SK-N-SH (cell line): ENCODE measurements at places on chromosomes 2 and 18.

- no peak for DNase-seq
Observed at GRCh38 chr18:31738460-31739407, 21.9 kb downstream of the SLC25A52 start.

DNA sequence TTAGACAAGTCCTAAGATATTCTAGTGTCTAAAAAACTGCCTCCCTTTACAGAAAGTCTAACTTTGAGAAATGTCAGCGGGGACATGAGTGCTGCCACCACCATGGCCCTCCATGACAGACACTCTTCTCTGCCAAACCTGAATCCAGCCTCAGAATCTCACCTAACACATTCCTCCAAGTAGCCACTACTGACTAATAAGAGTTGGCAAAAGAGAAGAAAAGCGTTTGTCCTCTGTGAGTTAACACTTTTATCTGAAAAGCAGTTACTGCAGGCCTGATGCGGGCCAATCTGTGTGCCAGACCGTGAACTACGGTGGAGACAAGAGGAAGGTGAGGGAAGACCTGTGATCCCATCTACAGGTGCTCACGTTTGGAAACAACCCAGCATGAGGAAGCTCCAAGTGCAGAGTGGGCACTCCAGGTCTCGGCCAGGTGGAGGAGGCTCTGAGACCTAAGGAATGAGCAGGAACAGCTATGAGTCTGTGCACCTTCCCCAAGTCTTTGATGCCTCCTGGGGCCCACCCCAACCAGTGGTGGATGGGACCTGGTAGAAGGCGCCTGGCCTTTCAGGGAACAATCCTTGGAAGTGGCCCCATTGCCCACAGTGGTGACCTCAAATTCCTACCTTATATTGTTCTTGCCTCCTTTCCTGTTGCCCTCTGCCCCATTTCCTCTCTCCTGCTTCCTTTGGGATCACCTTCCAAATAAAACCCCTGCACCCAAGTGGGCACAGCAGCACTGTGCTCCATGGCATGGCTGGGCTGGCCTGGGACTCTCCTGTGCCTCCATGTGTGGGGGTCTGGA is 91.6 kb downstream of the BIN1 start:
- DNase-seq: no peak

GRCh38 chr2:30239986-30240752 is 8.8 kb downstream of the LBH start:
- no peak for DNase-seq

- DNase-seq: no peak
Observed at GRCh38 chr2:22536133-22536532, 848.8 kb upstream of the KLHL29 start.

GRCh38 chr18:12838178-12838634 is 45.8 kb downstream of the PTPN2 start:
- DNase-seq: peak; percentile 22

GRCh38 chr2:5995832-5996231 is 303.6 kb downstream of the SOX11 start:
- no peak for DNase-seq

DNA sequence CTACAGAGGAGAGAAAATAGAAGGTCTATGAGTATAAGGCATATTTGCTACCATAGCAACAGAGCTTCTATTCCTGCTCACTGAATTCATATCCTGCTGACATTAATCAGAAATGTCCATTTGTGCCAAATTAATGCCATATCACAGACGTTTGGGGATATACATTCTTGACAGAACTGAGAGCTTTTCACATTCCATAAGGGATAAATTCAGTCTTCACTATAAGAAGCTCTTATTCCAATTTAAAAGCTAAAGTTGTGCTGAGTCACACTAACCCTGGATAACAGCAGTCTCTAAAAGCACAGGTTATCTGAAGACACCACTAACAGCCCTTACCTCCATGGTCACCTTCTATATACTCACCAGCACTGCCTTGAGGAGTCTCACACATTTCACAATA is 178.1 kb downstream of the RAB3GAP1 start:
- no peak for DNase-seq

- DNase-seq: no peak
Observed at GRCh38 chr2:24871852-24872333, 48.1 kb downstream of the ADCY3 start.

DNA sequence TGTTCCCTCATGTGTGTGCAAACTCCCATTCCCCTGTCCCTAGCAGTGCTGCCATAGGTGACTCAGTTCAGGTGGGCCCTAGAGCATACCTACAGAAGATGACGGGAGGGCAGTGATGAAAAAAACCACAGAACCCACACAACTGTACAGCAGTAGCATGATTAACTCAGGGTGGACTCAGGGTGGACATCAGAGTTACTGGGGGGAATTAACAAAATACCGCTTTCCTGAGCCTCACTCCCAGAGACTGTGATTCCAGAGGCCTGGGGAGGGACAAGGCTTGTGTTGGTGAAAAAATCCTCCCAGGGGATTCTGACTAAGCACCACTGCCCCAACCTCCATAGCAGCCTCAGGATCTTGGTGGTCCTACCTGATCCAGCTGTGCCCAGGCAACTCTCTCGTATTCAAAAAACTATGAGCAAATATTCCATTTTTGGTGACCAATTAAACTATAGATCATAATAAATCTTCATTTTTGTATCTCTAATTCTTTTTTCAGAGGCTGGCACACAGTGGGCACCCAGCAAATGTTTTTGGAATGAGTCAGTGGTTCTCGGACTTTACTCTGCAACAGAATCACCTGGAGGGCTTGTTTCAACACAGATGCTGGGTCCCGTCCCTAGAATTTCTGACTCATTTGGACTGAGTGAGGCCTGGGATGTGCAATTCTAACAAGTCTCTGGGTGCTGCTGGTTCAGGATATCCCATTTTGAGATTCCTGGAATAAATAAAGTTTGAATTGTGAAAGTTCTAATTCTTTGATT is 84.1 kb upstream of the NABP1 start:
- DNase-seq: no peak

DNA sequence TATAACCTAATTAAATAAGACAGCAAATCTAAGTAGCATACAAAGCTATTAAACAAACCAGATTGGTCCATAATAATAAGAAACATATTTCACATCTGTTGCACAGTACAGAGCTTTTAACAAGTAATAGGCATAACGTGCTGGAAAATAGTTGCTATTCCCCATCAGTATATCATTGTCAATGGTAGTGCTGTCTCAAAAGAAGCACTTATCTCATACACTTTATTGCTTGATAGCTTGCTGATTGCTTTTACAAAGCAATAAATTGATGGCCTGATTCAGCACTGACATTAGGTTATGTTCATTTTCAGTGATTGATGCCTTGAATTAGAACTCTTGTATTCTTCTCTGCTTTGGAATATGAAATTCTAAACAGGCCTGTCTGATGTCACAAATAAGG is 641.7 kb downstream of the CBLN2 start:
- peak; percentile 39 for DNase-seq

GRCh38 chr2:18915227-18915626 is 325.9 kb upstream of the NT5C1B start:
- DNase-seq: no peak

DNA sequence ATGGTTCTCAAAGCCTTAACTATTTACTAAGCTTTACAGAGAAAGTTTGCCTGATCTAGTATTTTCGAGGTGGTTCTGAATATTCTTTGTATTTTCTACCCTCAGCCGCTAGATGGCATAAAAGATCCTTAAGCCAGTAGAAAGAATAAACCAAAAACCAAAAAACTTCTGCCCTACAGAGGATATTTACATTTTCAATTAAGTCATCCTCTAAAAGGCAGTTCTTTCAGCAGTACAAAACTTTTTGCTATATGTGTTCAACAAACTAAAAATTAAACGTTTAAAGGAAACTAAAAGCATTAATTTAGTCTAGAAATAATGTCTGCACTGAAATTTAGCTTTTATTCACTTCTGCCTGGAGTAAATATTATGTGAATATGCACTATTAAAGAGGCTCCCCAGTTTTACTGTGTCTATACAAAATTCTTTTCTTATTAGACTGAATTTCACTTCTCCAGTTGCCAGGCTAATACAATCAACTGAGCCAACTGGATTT is 297.5 kb downstream of the PIEZO2 start:
- peak; percentile 29 for DNase-seq

GRCh38 chr2:160892204-160892603 is 268.0 kb upstream of the TANK start:
- DNase-seq: no peak

DNA sequence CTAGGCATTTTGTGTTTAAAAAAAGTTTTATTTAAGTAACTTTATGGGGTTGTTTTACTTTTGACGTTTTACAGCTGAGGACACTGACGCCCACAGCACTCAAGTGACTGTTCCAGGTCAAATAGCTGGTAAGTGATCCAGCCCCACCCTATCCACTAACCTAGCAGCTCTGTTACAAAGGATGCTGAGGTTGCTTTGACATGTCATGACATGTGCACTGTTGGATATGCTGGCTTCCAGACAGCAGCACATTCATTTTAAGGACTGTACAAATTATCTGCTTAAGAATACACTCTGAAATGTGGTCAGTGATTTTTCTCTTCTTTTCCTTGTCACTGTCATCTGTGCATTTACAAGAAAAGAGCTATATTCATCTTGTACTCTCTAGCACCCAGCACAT is 417.5 kb downstream of the ZEB2 start:
- DNase-seq: no peak

DNA sequence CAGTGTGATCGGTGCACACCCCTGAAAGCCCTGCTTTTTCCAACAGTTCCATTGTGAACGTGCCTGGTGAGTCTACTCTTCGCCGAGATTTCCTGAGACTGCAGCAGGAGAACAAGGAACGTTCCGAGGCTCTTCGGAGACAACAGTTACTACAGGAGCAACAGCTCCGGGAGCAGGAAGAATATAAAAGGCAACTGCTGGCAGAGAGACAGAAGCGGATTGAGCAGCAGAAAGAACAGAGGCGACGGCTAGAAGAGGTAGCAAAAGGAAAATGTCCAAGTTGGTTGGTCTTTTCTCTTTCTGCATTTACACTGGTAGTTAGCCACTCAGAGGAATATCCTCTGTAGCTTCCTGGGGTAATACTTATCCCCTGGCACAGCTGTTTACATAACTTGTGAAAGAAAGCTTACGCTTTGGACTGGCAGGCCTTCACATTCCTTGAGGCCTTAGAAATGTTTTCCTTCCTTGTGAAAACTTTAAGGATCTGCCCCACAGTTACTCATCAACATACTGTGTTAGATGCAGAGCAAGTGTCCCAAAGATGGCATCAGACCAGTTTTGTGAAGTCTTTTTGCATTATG is 146.6 kb downstream of the MAP4K4 start:
- DNase-seq: no peak

GRCh38 chr2:145927131-145927950 is 1407.4 kb upstream of the ZEB2 start:
- no peak for DNase-seq

GRCh38 chr2:73870084-73870483 is 22.7 kb upstream of the ACTG2 start:
- DNase-seq: no peak

DNA sequence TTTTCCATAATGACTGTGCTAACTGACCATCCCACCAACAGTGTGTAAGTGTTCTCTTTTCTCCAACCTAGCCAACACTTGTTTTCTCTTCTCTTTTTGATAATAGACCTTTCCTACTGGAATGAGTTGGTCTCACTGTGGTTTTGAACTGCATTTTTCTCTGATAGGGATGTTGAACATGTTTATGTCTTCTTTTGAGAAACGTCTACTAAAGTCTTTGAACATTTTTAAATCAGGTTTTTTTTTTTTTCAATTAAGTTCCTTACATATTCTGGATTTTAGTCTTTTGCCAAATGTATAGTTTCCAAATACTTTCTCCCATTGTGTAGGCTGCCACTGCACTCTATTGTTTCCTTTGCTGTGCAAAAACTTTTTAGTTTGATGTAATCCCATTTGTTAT is 405.5 kb upstream of the FIGN start:
- DNase-seq: no peak

DNA sequence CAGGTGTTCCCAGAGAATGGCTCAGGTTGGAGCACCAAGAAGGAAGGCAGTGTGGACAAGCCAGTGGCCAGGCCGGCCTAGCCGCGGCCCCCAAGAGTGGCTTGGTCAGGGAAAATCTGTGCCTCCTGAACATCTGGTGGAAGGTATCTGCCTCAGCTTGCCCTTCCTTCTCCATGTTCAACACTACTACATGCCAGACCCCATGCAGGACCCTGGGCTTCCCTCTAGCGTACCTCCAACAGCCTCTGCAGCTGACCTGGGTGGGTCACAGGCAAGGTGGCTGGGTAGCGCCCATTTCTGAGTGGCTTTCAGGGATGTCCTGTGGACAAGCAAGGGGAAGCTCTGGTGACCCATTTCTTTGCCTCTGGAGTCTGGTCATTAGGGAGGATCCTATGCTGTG is 7.7 kb downstream of the WNT10A start:
- DNase-seq: no peak

GRCh38 chr18:76502551-76502950 is 7.5 kb upstream of the ZNF516 start:
- no peak for DNase-seq

- no peak for DNase-seq
Observed at GRCh38 chr2:122414902-122415301, 659.5 kb downstream of the TSN start.

DNA sequence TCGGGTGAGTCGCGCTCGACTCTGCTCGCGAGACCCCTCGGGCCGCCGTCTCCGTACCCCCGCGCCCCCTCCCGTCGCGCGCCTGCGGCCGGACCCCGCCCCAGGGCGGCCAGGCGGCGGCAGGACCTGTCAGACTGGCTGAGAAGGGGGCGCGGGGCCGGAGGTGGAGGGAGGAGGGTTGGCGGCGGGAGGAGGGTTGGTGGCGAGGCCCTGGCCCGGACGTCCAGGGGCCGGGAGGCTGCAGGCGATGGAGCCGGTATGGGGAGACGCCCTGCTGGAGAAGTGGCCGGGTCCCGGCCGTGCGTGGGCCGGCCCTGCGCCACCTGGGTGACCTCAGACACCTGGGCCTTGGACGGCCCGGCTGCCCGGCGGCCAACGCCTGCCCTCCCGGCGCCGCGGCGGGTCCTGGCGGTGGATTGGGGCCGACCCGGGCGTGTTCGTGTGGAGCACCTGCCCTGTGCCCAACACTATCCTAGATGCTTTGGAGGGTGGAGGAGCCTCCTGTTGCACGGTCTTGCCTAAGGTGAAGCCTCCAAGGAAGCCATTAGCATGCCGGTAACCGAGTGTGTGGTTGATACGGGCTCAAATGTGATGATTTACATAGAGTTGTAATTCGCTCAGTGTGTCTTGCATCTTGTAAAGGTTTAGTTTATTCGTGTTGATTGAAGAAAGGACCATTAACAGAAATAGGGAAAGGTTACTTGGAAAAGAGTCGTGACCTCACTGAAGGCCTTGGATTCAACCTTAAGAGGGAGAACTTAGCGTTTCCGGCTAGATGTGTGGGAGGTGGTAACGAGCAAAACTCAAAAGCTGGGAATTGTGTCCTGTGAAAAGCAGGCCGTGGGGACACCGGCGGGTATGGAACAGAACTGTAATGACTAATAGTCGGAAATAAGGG is 550 bp downstream of the MYL12B start:
- no peak for DNase-seq

DNA sequence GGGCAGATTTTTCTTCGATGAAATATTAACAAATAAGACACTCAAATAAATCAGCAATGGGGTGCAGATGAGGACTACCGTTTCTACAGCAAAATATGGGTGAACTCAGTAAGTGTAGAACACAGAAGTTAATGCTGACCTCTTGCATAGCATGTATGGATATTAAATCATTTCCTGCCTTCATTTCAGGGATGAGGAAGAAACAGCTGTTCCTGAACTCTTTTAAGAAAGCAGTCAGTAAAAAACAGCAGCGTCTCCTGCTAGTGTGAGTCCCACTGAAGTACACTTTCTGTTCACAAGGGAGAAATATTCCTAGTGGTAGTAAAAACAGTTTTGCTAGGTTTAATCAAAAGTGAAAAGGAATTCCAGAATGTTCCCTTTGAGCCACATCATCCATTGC is 379.0 kb downstream of the ZEB2 start:
- DNase-seq: no peak

- no peak for DNase-seq
Observed at GRCh38 chr2:24907116-24907515, 12.9 kb downstream of the ADCY3 start.
